Stimulated activated CD4-positive, alpha-beta T cell treated with anti-CD3 and anti-CD28 coated beads, Interleukin-12 subunit alpha, Interleukin-12 subunit beta, amount 100 ng/mL, for 48 hours (primary cell): ENCODE measurements at places on chromosomes 2 and 18.

DNA sequence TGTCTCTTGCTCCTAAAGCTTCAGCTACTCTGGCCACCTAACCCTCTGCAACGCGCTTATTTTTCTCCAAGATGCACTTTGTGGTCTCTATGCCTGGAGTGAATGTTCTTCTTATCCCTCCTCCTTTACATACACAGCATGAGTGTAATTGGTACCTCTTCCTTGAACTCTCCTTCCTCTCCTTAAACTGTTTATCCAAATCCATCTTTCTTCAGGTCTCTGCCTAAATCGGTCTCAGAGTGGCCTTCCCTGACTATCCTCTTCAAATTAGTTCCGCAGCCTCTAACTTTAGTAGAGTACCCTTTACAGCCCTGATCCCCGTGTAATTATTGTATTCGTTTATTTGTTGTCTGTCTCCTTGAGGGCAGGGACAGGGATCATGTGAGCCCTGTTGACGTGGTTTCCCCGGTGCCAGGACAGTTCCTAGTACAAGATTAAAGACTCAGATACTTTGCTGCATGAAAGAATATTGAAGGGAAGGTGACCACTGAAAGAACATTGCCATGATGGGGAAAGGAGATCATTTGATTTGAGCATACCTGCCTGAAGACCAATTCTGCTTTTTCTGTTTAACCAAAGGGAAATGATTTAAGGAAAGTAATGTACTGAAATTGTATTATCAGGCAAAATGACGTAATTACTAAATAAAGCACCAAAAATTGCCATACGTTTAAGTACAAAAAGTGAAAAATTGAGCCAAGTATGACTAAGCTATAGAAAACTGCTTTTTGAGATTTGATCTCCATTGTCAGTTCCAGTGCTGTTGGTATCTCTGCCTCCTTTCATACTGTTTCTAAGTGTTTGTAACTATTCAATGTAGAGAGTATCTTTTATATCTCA is 1.2 kb downstream of the CNOT9 start:
- DNase-seq: no peak

GRCh38 chr2:62586981-62587380 is 81.0 kb upstream of the TMEM17 start:
- no peak for DNase-seq

- no peak for DNase-seq
Observed at GRCh38 chr2:52220393-52220792, 1188.5 kb upstream of the NRXN1 start.

- no peak for DNase-seq
Observed at GRCh38 chr2:120825370-120826259, 89.9 kb downstream of the GLI2 start.

DNA sequence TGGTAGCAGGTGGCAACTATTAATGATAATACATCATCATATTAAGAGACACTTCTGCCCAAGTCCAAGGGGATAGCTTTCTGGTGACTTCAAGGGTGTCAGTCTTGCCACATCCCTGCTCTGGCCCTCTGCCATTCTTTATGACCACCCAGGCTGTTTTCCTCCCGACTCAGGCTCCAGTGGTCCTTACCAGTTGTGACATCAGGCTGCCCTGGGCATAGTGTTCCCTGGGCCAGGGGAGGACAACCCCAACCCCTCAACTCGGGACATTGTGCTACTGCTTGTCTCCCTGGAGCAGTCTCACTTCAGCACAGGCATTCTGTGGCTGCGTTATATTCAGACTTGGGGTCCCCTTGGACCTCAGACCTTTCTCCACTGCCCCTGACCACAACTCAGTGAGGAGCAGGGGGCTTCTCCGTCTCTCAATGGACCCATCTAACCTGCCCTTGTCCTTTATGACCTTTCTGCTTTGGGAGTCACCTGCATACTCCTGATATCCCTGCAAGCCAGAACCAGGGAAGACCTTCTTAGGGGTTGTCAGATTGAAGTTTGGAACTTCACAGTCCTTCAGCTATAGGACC is 12.8 kb downstream of the DNAJB2 start:
- DNase-seq: no peak

DNA sequence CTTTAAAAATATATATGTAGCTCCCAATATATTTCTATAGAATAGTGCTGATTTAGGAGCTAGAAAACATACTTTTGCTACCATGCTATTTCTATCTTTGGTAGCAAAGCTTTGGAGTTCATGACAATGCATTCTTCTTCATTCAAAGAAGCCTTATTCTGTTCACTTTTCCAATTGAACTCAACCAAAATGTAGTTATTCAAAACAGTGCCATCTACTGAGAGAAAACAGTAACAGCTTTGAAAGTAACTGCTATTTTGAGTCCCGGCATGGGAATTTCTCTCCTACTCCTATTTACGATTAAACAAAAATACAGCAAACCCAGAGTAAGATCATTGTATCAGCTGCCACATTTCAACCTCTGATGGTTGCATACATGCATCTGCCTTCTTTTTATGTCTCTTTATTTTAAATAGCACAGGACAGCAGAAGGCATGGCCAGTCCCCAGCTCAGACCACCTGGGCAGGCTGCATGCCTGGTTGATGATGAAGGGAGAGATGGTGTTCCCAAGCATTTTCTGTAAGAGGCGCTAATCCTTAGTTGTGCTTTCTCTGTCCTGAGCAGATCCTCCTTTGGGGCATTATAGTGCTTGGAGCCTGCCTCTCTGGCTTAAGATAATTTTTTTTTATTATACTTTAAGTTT is 69.7 kb upstream of the SULT1C3 start:
- no peak for DNase-seq

DNA sequence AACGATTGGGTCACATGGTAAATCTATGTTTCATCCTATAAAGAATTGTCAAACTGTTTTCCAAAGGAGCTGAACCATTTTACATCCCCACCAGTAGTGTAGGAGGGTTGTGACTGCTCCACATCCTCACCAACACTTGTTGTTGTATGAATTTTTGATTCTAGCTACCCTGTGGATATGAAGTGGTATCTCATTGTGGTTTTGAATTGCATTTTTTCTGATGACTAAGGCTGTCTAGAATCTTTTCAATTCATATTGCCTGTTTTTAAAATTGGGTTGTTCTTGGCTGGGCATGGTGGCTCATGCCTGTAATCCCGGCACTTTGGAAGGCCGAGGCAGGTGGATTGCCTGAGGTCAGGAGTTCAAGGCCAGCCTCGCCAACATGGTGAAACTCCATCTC is 44.5 kb downstream of the TXNL1 start:
- no peak for DNase-seq

- DNase-seq: no peak
Observed at GRCh38 chr2:133726973-133727372, 158.7 kb upstream of the NCKAP5 start.

- DNase-seq: no peak
Observed at GRCh38 chr2:237350597-237350996, 63.4 kb downstream of the COL6A3 start.
